ENCODE measurements at places on chromosomes 2 and 18. TPM values are rescaled to one million over a fixed set of nuclear protein-coding genes. Genes with fewer than 3 reads are reported as not detected.
A peak's percentile ranks its signal among the peaks of the same experiment; 100 is the strongest.

COLEC11 gene
- 0.70 TPM for total RNA-seq

PTPRN gene
- not detected for total RNA-seq

ANKRD30BL gene
- total RNA-seq, result not detected

ALLC gene
- not detected for total RNA-seq

ARHGAP28 gene
- 35.5 TPM for total RNA-seq

DPP10 gene
- total RNA-seq, result 1.9 TPM

COA5 gene
- total RNA-seq, result 25.6 TPM

RAD51AP2 gene
- not detected for total RNA-seq

MC4R gene
- total RNA-seq, result not detected

FBXO41 gene
- 2.9 TPM for total RNA-seq

UGT1A4 gene
- 12.3 TPM for total RNA-seq

MAP3K19 gene
- total RNA-seq, result not detected

ERFE gene
- total RNA-seq, result not detected

KIDINS220 gene
- 57.8 TPM for total RNA-seq

CCDC68 gene
- total RNA-seq, result 91.1 TPM

RGPD4 gene
- not detected for total RNA-seq

INPP5D gene
- total RNA-seq, result 11.6 TPM

DNER gene
- total RNA-seq, result 2.5 TPM

DNA sequence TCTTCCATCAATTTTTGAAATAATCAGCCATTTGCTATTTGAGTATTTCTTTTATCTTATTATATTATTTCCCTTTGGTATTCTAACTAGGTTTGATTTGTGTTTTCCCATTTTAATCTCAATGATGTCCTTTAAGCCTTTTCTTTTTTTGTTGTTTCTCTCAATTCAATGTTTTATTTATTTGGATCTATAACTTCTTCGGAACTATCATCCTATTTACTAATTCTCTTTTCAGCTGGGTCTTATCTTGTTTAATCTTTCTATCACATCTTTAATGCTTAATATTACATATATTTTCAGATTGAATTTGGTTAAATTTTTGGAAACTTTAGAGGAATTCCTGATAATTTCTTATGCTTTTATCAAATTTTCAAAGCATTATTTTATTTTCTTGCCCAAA lies 448.3 kb downstream of the SOX11 start:
- DNase-seq, result no peak

- DNase-seq, result no peak
These were observed 255.0 kb downstream of the CAMKMT start for GRCh38 chr2:44616667-44617155.

DNA sequence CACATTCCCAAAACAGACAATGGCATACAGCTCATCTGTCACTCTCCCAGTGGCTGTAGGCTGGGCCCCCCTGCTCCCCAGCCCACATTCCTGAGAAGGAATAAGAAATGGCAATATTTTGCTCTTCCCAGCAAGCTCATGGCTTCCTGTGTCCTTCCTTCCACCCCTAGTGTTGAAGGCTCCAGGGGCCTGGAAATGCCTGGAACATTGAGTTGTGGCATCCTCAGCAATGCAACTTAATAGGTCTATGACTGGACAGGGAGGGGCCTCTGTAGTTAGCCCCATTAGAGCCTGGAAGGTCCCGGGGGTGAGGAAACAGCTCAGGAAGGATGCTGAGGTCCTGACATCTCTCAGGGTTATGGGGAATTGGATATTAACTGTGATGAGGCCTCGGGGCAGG lies 3.3 kb downstream of the KIF3C start:
- no peak for DNase-seq

DNA sequence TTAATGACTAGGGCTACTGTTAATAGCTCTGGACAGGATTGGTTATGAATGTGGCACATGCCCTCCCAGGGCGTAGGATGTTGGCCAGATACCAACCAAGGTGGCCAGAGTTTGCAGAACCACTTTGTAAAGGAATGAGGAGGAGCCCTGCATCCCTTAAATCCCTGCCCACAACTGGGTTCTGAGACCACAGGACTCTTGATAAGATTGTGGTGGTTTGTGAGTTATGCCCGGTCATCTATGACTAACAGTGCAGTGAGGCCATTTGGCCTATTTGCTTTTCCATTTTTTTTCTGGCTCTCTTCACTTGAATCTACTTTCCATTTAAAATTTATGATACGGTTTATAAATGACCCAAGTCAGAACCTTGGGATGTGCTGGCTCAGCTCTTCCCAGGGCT lies 294.5 kb downstream of the PRKCE start:
- DNase-seq, result no peak

GRCh38 chr2:184646593-184646992 lies 48.3 kb downstream of the ZNF804A start:
- no peak for DNase-seq

GRCh38 chr2:9276901-9277451 lies 70.4 kb downstream of the ASAP2 start:
- DNase-seq, result no peak

DNA sequence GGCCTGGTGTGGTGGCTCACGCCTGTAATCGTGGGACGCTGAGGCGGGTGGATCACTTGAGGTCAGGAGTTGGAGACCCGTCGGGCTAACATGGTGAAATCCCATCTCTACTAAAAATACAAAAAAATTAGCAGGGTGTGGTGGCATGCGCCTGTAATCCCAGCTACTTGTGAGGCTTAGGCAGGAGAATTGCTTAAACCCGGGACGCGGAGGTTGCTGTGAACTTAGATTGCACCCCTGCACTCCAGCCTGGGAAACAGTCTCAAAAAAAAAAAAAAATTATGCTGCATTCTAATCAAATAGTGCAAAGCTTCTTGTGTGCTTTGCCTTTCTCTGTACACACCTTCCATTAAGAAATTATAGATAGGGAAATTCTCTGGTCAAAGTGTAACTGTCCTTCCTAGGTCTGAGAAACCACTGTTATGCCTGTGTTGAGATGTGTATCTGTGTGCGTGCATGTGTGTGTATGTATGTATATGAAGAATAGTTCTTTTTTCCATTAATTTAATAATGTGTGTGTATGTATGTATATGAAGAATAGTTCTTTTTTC lies 2.5 kb downstream of the CD28 start:
- DNase-seq, result no peak

DNA sequence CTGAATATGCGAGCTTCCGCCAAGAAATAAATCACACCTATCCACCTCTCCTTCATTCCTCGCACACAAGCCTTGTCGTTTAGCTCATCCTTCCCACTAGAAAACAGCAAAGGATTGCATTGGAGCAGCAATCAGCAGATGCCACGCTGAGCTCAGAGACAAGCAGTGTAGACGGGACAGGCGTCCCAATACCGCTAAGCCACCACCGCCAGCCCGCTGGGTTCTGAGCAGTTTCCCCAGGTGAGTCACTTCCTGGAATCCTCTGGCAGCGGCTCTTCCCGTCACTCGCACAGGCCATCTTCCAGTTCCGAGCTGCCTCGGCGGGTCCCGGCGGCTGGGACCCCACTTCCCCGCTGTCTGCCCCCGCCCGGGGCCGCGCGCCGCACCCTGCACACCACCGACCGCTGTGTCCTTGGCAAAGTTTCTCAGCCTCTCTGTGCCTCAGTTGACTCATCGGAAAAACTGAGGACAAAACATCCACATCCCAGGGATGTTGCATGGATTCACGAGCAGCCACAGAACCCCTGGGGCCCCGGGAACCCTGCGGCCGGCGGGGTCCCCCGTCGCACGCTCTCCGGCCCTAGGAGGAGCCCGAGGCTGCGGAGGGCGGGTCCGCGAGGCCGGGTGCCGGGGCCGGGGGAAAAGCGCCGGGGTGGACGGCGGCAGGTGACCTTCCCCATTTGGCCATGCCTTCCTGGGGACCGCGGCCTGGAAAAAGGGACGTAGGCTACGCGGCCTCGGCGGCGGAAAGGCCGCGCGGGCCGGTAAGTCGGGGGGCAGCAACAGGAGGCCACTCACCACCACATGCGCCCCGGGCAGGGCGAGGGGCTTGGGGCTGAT lies 573 bp downstream of the KDSR start:
- DNase-seq, result peak; percentile 64

- DNase-seq, result no peak
These were observed 4.0 kb upstream of the GPBAR1 start for GRCh38 chr2:218256612-218257350.

GRCh38 chr2:236019434-236019833 lies 148.8 kb downstream of the GBX2 start:
- DNase-seq, result no peak

DNA sequence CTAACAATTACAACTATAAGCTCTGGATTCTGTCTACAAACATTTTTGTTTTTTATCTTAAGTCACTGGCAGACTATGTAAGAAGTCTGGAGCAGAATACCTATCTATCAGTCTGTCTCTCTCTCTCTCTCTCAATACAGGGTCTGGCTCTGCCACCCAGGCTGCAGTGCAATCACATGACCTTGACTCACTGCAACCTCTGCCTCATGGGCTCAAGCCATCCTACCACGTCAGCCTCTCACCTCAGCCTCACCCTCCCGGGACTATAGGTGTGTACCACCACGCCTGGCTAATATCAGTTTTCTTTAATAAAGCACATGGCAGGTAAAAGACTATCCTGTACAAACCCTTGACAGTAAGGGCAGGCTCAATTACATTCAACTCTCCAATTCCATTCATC lies 96.9 kb downstream of the OSBPL1A start:
- DNase-seq, result peak; percentile 58

GRCh38 chr18:48940854-48941611 lies 9.7 kb downstream of the SMAD7 start:
- DNase-seq, result no peak

DNA sequence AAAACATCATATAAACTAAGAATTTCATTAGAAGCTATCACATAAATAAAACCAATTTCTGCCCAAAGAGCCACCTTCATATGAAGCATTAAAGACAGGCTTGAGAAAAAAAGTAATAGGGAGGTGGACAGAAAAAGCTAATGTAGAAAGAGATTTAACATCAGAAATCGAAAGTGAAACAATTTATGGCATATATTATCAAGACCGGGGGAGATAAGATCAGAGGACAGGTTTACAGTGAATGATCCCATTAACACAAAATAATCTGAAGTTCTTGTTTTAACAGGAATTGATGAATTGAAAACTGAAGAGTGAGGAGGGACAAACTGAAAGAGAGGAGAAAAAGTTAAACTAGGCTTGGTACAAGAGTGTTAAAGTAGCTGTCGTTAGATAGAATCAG lies 786.3 kb upstream of the FSHR start:
- DNase-seq, result no peak

DNA sequence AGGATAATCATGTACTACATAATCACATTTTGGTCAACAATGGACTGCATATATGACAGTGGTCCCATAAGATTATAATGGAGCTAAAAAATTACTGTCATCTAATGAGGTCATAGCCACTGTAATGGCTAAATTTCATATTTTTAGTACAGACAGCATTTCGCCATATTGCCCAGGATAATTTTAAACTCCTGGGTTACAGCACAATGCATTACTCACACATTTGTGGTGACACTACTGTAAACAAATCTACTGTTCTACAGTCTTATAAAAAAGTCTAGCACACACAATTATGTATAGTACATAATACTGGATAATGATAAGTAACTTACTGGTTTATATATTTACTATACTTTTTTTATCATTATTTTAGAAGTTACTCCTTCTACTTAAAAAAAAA lies 12.8 kb downstream of the EIF2AK2 start:
- DNase-seq, result no peak

GRCh38 chr18:59715445-59715844 lies 18.2 kb upstream of the CCBE1 start:
- DNase-seq, result no peak

DNA sequence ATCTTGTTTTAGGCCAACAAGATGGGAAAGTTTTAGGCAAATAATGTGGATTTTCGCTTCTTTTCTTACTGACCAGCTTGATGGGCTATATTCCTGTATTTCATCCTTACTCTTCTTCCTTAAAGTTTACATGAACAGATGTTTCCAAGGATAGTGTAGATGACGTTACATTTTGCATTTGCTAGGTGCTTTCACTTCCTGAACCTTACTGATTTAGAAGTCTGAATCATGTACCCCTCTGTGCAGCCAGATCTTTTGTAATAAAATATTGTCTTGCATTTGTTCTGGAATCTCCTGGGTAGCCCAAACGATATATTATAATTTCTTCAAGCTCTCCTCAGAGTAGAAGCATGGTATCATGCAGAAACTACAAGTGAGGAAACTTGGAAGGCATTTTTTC lies 93.4 kb downstream of the CALCRL start:
- DNase-seq, result no peak

DNA sequence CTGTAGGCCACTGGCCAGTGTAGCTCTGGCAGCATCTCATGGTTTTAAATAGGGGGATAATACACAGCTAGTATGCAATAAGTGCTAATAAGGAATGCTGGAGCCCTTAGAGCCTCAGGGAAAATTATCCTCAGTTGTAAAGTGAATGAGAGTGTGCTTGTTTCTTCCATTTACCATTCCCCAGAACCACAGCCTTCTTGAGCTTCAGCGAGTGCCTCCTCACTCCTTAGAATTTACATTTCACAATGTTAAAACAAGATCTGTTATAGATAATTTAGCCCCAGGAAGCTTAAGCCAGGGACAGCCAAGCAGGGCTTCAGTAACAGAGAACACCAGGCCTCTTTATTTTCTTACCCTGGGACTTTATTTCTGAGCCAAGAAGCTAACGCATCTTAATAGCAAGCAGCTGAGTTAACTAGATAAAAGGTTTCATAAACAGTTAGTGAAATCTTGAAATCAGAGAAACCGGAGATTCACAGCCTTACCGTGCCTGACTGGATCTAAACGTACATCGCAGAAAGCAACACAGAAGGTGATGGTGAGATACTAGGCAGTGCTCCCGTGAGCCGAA lies 535.2 kb downstream of the TDRD15 start:
- DNase-seq, result no peak

DNA sequence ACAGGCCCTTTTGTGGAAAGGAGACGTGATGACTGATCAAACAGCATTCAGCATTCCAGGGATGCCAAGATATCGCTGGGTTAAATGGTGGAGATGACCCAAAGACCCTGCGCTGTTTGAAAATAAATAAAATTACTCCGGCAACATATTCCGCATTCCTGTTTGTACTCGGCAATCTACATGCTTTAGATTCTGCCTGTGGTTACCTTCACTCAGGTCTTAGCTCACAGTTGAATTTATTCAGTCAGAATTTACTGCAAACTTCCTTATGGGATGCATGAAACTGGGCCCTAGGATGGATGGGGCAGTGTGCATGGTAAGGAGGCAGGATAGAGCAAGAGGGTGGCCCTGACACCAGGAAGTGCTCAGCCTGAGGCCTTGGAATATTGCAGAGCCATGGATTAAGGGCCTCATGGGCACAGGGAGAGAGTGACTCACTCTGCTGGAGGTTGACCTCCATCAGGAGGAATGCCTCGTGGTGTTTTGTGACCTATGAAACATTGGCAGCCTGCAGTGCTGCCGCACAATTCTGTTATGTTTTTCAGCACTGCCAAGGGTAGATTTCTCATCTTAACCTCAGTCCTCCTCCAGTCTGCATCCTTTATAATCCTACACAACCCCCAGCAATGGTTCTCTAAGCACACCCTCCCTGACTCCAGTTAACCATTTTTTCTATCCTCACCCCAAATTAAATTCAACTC lies 321.4 kb downstream of the IRS1 start:
- peak; percentile 85 for DNase-seq

GRCh38 chr2:64970495-64970894 lies 18.7 kb upstream of the SLC1A4 start:
- DNase-seq, result no peak

GRCh38 chr18:50662177-50662576 lies 102.3 kb downstream of the MAPK4 start:
- DNase-seq, result no peak
